ENCODE measurements at places on chromosomes 5 and 9.

- DNase-seq: no peak
Measured at GRCh38 chr5:78610163-78610583, 38.4 kb downstream of the LHFPL2 start.

DNA sequence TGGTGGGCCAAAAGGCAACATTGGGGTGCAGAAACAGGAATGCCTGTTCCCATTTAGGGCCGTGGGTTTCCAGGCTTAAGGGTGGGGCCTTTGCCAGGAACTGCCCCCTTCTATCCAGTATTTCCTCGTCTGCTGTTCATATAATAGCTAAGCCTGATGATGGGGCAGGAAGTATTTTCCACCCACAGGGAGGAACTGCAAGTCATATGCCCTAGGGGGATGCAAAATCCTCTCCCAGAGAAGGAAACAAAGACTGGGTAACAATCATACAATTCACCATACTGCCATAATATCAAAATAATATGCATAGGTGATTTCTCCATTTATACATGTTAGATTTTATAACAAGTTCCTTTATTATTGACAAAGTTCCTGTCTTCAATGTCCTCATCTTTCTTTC, 20.5 kb upstream of the RPS23 start:
- no peak for DNase-seq

DNA sequence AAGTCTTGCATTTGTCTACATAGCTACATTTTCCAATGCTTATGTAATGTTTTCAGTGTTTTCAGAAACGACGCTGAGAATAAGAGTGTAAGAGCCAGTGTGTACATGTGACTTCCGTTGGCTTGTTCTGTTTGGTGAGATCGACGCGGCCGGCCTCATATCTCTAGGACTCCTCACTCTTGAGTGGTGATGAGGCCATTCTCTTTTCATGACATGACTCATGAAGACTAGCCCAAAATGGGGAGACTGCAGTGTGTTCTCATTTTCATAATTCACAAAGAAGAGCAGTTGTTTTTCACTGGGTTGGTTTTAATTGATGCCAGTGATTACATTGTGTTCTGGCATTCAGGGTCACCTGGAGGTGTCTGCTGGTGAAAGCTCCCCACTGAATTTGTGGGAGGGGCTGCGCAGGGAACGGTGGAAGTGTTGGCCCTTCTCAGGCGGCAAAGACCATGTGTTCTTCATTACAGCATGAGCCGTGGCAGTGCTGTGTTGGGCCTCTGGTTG, 131.5 kb upstream of the OTULINL start:
- no peak for DNase-seq

DNA sequence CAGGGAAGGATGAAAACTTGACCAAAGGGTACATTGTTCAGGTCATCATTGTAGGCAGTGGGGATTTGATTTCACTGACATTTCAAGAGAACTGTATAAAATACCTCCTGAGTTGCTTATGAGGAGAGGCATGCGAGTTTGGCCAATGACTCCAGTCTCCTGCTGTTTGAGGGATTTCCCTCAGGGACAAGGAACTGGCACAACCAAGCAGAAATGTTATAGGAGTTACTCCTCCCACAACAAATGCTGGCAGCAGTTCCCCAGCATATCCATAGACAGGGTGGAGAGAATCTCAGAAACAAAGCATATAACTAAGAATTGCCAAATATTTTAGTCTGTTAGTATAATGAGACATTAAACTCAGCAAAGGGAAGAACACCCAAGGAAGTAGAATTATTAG, 47.2 kb upstream of the FBXL7 start:
- no peak for DNase-seq

- no peak for DNase-seq
Measured at GRCh38 chr5:79032031-79032695, 37.3 kb downstream of the DMGDH start.

DNA sequence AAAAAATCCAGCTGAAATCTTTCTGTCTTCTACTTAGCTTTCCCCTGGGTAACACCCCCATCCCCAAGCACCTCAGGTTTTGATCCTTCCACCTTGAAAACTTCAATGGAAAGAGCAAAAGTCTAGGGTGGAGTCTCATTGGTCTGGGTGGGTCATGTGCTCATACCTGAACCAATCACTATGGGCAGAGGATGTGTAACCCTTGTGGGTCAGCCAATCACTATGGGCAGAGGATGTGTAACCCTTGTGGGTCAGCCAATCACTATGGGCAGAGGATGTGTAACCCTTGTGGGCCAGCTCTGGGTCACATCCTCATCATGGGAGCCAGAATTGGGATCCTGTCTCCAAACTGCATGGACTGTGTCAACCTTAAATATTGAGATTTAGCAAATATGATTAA, 18.5 kb downstream of the NAIF1 start:
- no peak for DNase-seq

DNA sequence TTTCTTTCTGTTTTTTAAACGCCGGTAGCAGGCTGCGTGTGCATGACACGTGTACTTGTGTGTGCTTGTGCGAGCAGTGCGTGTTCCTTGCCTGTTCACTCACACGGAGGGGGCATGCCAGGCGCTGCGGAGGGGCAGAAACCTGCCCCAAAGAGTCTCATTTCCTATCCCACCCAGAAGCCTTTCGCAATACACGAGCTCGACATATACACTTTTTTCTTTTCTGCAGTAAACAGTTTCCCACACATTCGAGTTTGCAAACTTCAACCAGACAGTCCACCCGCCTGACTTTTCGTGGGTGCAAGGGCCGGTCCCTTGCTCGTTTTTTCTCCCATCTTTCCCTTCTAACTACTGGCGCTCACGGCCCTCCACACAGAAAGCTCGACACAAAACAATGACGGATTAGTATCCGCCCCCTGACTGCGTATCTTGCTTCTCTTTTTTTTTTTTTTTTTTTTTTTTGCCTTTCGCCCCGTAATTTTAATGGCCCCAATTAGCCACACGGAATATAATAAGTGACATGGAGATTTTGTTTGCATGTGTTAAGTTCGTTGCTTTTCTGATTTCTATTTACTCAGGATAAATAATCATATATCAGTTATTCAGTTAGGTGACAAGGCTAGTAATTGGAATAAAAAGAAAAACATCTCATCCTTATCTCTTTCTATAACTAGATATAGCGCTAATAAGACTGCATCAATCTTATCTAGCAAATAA, 5.3 kb upstream of the OTP start:
- no peak for DNase-seq

Data from occipital lobe (tissue), 3 donors.